ENCODE measurements at places on chromosomes 3 and 15.

GRCh38 chr3:142243134-142243533 lies 17.7 kb upstream of the GK5 start:
- DNase-seq, result no peak

DNA sequence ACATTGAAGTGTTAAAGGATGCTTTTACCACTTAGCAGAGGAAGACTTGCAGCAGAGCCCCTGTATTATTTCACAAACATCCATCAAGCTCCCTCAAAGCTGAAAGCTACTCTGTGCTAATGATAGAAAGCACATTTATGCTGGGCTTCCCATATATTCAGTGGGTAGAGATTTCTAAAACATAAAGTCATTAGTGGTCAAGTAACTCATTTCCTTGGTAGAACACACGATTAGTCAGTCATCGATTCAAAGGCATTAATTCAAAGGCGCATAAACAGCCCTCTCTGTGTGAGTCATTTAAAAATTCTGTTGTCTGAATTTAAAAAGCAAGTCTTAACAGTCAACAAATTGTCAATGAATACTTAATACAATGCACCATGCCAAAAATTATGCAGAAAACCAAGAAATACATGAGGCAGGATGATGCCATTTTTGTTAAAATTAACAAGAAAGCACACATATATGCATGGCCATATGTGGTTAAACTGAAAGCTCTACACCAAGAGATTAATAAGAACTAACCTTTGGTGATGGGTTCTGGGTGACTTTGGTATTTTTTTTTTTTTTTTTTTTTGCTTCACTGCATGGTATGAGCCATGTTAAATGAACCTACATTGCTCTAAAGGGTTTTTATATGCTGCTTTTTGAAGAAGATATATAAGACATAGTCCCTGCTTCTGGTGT lies 61.7 kb downstream of the LDHAL6B start:
- DNase-seq, result no peak

DNA sequence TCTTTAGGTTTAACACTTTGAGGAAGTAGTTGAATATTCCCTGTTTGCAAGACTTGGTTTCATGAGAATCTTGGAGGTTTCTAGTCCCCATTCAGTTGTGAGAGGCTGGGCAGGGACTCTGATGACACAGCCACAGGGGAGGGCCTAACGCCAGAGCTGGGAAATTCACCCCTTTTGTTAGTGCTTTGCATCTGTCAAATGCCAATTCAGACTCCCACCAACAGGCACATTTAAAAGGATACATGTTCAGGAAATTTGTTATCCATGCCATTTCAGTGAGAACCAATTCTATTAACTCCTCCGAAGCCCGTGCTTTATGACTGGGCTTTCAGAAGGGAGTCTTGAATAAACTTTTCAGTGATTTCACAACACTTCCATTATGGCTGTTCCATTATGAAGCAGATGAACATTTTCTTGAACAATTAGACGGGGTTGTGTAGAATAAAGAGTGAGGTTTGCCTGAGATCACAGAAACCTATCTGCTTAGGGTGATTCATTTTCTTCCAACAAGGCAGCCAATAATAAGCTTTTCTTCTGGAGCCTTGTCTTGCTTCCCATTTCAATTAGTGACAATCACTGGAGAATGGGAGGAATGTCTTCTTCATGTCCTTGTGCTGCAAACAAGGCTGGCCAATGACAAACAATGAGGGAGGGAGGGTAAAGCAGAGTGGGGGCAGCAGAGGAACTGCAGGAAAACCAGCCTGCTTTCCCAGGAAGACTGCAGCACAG lies 90.6 kb downstream of the SOX14 start:
- no peak for DNase-seq

DNA sequence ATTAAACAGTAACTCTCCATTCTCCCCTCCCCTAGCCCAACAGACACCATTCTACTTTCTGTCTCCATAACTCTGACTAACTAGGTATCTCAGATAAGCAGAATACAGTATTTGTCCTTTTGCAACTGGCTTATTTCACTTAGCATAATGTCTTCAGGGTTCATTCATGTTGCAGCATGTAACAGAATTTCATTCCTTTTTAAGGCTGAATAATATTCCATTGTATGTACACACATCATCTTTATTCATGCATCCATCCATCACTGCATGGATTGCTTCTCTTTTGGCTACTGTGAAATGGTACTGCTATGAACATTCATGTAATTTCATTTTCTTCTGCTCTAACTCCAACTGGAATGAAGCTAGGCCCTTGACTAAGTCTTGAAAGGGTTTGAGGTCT lies 2.0 kb upstream of the PTPN23 start:
- DNase-seq, result no peak

DNA sequence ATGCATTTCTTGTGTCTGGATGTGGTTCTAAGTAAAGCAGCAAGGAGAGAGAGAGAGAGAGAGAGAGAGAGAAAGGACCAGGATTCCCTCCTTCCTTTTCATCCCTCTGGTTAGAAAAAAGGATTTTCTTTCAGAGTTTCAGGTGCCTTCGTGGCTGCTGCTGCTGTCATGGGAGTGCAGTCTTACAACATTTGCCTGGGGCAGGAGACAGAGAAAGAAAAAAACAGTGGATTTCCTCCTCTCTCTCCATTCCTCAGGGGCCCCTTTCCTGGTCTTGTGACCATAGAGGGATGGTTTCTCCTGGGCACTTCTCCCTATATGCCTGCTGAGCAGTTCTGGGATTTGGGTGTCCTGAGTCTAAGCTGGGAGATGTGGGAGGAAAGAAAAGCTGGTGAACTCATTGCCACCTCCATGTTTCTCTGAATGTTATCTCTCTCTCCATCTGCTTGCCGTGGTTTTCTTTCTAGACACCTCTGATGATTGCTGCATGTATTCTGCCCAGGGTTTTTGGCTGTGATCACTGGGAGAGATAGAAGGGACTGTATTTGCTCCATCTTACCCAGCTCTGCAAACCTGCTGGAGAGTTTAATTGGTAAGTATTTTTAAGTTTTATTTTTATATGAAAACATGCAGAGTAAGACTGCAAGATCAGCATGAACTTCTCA lies 142.4 kb upstream of the RGMA start:
- DNase-seq, result no peak

DNA sequence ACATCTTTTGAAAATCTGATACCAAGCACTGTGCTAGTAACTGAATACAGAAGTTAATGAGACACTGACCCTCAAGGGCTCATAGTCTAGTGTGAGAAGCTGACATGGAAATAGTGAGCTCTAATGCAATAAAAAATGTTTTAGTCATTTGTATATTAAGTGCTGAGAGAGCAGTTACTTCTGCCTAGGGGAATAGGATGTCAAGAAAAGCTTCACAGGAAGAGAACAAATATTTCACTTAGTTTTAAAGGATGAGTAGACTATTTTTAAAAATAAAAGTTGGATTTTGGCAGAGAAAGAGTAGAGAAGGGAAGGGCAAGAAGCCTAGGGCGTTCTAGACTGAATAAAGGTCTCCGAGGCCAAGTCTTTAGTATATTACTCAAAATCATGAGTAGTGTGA lies 158.4 kb downstream of the ATG7 start:
- DNase-seq, result no peak

GRCh38 chr3:110773413-110773954 lies 298.1 kb upstream of the NECTIN3 start:
- no peak for DNase-seq

GRCh38 chr3:156206157-156206556 lies 85.8 kb downstream of the KCNAB1 start:
- no peak for DNase-seq

GRCh38 chr15:92011611-92012367 lies 158.3 kb downstream of the SLCO3A1 start:
- DNase-seq, result no peak

DNA sequence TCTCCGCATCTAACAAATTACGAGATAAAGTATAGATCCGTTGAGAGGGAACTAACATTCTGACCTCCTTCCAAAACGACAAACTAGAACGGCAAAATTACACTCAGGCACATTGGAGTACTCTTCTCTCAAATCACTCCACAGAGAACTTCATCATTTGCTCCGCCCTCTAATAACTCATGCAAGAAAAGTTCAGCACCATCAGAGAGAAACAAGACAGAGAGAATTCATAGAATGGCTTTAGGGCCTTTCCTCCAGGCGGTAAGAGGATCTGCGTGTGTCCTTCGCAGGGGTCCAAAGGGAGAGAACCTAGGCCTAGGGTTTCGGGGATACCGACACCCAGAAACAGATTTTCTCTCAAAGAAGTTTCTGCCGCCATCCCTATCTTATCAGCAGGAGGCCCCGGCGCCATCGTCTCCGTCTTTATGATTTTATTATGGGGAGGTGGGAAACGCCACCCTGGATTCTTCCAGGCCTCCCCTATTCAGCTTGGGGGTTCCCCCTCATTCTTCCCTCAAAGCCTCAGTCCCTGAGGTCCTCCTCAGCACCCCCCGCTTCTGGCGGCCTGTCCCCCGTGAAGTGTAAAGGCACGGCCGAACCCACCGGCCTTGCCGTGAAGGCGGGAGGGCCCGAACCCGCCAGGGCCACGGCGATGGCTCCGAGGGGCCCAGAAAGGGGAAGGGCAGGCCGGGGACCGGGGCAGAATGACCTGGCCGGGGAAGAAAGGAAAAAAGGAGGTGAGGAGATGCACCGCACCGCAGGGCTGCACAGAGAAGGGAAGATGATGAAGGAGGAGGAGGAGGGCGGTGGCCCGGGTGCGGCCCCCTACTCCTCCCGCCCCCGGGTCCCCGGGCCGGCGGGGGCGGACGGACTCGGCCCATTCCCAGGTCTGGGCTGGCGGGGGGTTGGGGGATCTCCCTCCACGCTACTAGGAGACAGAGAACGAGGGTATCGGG lies 768 bp downstream of the UBXN7 start:
- DNase-seq, result peak; percentile 4

- DNase-seq, result no peak
Observed at GRCh38 chr3:98008855-98009254, 26.3 kb downstream of the GABRR3 start.

DNA sequence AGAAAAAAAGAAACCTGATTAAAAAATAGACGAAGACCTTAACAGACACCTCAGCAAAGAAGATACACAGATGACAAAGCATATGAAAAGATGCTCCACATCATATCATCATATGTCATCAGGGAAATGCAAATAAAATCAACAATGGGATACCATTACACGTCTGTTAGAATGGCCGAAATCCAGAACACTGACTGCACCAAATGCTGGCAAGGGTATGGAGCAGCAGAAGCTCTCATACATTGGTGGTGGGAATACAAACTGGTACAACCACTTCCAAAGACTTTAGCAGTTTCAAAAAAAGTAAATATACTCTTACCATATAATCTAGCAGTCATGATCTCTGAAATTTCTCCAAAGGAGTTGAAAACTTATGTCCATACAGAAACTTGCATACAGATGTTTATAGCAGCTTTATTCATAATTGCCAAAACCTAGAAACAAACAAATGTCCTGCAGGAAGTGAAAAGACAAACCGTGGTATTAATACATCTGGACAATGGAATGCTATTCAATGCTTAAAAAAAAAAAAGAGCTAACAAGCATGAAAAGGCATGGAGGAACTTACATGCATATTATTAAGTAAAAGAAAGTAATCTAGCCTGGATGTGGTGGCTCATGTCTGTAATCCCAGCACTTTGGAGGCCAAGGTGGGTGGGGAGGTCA lies 107.4 kb downstream of the HES1 start:
- no peak for DNase-seq

- DNase-seq, result peak; percentile 74
Observed at GRCh38 chr15:31360843-31361763, 34.5 kb downstream of the KLF13 start.

- no peak for DNase-seq
Observed at GRCh38 chr3:181929501-181929900, 217.8 kb downstream of the SOX2 start.

DNA sequence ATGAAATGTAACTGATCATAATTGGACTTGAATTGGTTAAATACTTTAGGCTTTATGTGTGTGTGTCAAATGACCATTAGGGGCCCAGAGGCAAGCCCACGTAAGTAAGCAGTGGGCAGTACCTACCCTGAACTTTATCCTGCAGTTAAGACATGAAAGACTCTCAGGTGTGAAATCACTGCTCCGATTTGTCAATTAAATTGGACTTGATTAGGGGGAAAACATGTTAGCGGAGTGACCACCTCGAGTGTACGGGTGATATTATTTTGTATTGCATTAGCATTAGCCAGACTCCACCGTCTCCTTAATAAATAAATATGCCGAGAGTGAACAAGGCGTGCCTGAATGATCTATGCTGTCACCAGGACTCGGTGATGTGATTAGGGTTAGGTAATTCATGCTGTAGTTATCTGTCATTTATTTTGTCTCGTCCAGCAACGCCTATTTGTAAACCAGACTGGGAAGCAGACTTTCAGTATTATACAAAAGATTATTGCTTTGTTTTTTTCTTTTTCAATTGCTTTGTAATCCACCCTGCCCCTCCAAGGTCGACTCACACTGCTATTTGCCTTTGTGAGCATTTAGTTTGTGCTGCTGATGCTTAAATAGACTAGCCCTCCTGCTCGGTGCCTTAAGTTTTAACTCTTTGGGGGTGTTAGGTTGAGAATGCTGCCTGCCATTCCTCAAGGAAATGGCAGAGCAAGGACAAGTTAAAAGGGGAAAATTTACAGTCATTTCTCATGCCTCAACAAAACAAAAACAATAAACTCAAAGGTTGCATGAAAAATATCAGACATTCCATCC lies 1.8 kb downstream of the RBMS3 start:
- no peak for DNase-seq

- DNase-seq, result no peak
Observed at GRCh38 chr15:31802761-31803160, 227.6 kb upstream of the CHRNA7 start.

Measured in activated T-cell treated with anti-CD3 and anti-CD28 coated beads for 1 hour (primary cell).